AG09309 (cell line): ENCODE measurements at places on chromosomes 7 and 10.

GRCh38 chr7:18685971-18686370 is 190.4 kb downstream of the HDAC9 start:
- no peak for DNase-seq

DNA sequence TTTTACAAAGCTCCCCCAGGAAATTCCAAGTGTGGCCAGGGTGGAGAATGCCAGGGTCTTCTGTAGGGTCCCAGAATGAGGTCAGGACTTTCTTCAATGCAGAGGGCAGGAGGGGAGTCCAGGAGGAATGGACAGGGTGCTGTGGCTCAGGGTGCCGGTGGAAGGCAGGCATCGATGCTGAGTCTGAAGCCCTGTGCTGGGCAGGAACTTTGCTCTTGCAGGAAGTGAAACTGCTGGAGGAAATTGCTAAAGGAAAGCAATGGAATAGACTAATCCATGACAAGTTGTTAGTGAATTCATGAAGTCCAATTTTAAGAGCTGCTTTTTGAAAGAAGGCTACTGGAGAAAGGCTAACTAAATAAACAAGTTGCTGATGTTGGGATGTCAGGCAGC is 14.8 kb downstream of the PTPRE start:
- DNase-seq = no peak

DNA sequence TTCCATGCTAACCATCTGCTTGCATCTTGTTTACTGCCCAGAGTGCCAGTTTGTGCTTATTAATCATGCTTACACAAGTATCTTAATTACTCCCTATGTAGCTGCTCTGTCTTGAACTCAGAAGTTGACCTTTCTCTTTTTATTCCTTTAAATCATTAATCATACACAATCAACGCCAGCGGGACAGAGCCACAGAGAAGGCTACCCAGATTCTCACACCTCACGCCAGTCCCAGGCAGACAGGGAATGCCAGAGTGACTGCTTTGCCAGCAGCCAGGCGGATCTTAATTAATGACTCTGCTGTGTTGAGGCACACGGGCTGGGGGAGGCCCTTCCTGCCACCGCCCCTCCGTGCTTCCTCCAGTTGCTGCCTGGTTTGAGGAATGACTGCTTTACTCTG is 229.4 kb downstream of the LRMDA start:
- no peak for DNase-seq

DNA sequence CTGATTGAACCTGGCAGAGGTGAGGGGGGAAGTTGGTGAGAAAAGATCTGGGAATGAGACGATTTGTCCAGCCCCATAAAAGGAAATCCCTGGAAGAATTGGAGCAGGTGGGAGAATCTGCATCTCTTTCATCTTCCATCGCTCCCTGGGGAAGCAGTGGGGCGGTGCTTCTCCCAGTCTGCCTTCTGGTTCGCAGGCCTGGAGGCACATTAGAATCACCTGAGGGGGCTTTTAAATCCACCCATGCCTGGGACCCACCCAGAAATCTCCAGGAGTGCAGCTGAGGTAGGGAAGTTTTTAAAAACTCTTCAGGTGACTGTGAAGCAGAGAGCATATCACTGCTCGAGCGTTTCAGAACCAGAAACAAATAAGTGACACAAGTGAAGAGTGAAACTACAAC is 26.7 kb upstream of the SYPL1 start:
- DNase-seq = no peak

DNA sequence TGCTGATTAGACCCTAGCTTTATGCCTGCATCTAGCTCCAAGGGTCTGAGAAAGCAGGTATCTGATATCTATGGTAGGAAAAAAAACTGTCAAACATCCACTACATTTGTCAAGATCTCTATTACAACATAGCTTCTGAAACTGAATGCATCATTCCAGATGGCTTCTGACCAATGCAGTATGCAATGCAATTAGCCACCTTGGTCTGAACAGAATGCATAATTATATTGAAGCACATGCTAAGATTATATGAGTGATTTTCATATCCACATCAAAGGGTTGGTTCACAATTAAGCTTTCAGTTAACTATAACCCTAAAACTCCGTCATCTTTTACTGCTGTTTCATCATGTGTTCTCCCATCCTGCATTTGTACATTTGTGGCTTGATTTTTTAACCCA is 271.4 kb downstream of the POLR1F start:
- DNase-seq = no peak

GRCh38 chr10:8042721-8043568 is 11.5 kb upstream of the GATA3 start:
- no peak for DNase-seq

GRCh38 chr7:22784346-22784745 is 38.3 kb downstream of the TOMM7 start:
- no peak for DNase-seq

GRCh38 chr7:32179567-32179966 is 109.4 kb upstream of the PDE1C start:
- DNase-seq = no peak

- DNase-seq = no peak
These were observed 1110.8 kb upstream of the POT1 start for GRCh38 chr7:126040114-126041045.

GRCh38 chr10:73076360-73077183 is 20.1 kb downstream of the P4HA1 start:
- no peak for DNase-seq

GRCh38 chr7:128869944-128870285 is 7.3 kb downstream of the ATP6V1F start:
- DNase-seq = no peak

- DNase-seq = no peak
These were observed 116.0 kb upstream of the FZD8 start for GRCh38 chr10:35758076-35758475.

DNA sequence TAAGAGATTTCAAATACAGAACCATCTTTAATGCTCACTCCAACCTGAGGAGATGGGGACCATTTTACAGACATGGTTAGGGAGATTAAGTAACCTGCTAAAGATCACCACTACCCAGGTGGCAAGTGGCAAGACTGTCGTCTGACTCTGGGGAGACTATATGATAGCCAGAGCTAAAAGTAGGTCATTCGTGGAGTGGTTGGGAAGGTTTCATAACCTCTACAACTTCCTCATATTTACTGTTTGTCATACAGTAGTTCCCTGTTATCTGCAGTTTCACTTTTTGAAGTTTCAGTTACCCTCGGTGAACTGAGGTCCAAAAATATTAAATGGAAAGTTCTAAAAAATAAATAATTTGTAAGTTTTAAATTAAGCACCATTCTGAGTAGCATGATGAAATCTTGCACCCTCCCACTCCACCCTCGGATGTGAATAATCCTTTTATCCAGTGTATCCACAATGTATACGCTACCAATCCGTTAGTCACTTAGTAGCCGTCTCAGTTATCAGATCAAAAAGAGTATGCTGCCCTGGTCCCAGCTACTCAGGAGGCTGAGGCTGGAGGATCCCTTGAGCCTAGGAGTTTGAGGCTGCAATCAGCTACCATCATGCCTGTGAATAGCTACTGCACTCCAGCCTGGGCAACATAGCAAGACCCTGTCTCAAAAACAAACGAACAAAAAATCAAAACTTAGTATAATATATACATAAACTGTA is 14.9 kb upstream of the LGI1 start:
- no peak for DNase-seq

- no peak for DNase-seq
These were observed 229.5 kb downstream of the PARD3 start for GRCh38 chr10:34585422-34586112.

GRCh38 chr10:52879091-52879807 is 106.7 kb upstream of the MBL2 start:
- DNase-seq = no peak

- no peak for DNase-seq
These were observed 98.6 kb upstream of the KCTD7 start for GRCh38 chr7:66529883-66530610.

DNA sequence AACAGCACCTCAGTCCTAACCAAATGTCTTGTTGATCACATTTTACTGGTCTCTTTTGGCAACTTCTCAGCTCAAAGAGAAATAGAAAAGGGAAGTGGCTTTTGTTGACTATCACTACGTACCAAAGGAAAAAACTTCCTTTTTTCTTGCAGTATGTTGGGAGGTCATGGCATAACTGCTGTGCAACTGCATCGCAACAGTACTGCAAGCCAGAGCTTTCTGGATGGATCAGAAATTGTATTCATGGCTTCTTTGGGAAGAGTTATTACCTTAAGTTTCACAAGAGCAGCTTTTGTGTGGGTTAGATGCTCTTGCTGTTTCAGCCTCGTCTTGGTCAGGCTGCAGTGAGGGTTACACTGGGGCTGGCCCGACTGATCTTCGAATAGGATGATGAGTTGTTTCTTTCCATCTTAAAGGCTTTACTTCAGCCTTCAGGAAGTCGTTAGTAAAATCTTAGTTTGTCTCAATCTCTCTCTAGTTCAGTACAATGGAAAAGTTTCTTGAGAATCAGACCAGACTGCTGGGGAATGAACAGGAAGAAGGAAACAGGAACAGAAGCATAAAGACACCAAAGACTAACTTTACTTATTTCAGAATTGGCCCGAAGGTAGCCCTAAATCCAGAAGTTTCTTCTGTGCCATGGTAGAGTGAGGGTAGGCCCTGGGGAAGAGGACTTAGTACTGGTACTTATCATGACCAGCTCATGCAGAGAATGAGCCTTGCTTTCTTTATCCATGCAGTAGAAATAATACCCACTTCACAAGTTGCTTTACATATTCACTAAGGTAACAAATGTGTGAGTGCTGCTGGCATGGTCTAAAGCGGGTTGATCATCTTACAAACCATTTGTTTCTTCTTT is 153.6 kb downstream of the CELF2 start:
- DNase-seq = no peak

DNA sequence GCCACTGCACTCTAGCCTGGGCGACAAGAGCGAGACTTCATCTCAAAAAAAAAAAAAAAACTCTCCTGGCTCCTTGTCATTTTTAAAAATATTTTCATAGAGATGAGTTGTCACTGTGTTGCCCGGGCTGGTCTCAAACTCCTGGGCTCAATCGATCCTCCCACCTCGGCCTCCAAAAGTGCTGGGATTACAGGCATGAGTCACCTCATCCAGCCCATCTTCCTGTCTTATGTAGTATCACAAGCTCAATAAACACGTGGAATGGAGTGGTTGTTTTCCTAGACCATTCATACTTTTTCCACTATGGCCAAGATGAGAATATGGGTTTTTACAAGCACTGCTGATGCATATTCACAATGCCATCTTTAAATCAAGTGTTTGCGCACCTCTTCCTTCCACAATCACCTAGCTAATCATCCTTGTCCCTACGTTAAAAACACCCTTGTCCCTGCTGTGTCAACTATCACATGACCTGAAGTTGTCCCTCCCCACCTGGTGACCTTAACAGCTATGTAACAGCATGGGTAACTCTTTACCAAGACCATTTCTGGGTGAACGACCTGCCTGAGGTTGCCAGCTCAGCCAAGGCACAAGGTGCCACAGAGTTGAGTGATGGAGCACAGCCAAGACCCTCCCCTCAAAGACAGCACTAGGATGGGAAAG is 21.3 kb downstream of the DLG5 start:
- no peak for DNase-seq

- DNase-seq = no peak
These were observed 8.2 kb upstream of the MPP7 start for GRCh38 chr10:28311104-28311503.

GRCh38 chr7:151141855-151142685 is 25.4 kb downstream of the GBX1 start:
- DNase-seq = no peak

- no peak for DNase-seq
These were observed 30.7 kb downstream of the MAP3K8 start for GRCh38 chr10:30464675-30465074.

DNA sequence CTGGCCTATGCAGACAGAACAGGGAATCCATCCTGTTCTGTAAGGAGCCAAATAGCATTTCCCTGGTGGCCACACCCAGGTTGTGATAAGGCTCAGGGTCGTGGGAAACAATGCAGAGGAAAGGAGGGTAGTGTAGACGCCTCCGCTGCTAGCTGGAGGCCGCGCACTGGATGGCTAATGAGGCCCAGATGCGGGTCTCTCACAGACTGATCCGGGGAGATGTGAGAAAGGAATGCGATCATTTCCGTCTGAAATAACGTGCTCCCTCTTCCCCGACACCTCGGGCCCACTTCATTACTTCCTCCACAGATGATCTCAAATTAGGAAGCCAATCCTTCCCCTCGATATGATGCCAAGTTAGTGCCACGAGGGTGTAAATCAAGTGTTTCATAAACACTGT is 203.3 kb downstream of the TAX1BP1 start:
- DNase-seq = no peak

GRCh38 chr10:126153711-126154628 is 234.3 kb downstream of the ADAM12 start:
- DNase-seq = peak; percentile 21

- DNase-seq = no peak
These were observed 29.1 kb downstream of the CTAGE6 start for GRCh38 chr7:143728333-143728862.

DNA sequence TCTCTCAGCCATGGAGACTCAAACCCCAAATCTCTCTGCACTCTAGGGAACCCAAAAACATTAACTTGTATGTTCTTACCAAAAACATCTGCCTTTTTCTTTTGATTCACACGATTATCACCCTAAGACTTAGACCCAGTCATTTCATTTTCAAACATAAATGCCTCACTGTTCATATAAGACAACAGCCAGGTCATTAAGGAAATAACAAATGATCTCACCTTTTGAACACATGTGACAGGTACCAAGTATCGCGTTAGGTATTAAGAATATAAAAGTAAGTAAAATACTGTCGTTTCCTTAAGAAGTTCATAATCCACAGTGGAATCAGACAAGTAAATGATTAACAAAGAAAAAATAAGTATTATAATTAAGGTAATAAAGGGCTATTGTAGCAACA is 8.8 kb downstream of the TM9SF3 start:
- DNase-seq = no peak

DNA sequence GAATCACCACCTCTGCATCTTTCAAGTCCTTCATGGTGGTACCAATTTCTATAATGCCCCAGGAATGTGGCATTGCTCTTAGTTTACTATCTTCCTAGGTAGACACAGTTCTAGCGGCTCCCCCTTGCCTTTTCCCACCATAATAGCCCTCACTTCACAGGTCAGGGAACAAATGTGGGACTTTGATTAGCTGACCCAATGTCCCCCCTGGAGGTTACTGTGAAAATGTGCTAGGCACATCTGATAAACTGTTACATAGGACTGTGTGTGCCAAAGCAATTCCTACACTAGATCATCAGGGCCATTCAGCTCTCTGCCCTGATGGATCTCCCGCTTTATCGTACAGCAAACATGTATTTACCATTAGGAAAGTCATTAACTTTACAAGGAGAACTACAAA is 94.0 kb downstream of the TWIST1 start:
- no peak for DNase-seq

DNA sequence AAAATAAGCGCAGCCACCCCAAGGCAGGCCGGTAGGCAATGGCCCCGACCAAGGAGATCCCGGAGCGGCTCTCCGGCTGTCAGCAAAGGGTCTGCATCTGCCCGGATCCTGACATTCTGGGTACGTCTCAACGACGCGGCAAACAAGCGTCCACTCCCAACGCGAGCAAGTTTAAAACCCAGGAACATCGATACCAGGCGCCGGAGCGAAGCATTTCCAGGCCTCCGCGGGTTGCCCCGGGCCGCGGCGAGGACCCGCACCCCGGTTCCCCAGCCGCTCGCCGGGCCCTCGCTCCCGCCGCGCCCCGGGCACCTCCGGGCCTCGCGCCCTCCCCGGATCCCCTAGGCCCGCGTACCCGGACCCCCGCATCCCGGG is 453 bp downstream of the URGCP start:
- DNase-seq = no peak
